KG1 (cell line): ENCODE measurements at places on chromosomes 5 and 9.

GRCh38 chr5:180115326-180116076 lies 43.9 kb upstream of the RNF130 start:
- no peak for DNase-seq

DNA sequence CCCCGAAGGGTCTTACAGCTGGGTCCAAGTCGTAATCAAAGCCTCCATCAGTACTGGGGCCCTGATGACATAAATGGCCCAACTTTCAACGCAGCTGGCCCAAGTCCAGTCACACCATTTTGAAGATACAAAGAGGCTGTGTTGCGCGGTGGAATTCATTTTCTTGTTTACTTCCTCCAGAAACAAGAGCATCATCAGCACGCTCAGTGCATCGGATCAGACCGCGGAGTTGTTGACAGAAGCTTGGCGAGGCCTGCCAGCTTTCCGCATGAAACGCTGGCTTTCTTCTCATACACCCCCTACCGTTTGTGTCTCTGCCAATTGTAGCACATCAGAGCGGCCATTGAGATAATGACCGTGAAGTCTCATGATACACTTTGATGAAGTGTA lies 101.7 kb upstream of the SPATA31D4 start:
- DNase-seq: no peak

DNA sequence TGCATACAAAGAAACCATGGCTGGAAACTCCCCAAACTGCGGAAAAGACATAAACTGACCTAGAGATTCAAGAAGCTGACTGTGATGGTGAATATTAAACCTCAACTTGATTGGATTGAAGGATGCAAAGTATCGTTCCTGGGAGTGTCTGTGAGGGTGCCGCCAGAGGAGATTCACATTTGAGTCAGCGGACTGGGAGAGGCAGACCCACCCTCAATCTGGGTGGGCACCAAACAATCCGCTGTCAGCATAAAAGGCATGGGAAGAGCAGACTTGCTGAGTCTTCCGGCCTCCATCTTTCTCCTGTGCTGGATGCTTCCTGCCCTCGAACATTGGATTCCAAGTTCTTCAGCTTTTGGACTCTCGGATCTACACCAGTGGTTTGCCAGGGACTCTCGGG lies 24.8 kb upstream of the WDR5 start:
- no peak for DNase-seq

DNA sequence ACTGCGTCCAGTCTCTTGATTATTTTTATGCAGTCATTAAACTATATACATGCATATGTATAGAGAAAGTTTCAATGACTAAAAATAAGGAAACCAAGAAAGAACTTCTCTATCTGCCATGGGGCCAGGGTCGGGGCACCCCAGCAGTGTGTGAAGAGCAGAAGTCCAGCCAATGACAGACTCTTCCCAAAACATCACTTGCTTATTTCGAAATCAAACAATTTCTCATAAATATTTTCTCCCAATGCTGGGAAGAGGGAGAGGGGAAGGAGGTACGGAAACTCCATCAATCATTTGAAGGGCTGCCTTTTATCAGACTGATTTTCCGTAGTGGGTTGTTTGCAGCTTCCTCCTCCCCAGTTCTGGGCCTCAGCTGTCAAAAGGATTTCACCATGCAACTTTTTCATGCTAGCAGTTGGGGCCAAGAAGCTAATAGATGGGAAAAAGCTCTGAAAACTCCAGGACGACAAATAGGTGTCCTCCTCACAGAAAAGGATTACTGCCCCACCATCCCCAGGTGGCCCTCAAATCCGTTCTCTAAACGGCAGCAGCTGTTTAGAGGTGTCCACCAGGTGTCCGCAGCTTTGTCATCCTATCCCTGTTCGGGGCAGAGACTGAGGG lies 617 bp upstream of the FPGS start:
- no peak for DNase-seq

DNA sequence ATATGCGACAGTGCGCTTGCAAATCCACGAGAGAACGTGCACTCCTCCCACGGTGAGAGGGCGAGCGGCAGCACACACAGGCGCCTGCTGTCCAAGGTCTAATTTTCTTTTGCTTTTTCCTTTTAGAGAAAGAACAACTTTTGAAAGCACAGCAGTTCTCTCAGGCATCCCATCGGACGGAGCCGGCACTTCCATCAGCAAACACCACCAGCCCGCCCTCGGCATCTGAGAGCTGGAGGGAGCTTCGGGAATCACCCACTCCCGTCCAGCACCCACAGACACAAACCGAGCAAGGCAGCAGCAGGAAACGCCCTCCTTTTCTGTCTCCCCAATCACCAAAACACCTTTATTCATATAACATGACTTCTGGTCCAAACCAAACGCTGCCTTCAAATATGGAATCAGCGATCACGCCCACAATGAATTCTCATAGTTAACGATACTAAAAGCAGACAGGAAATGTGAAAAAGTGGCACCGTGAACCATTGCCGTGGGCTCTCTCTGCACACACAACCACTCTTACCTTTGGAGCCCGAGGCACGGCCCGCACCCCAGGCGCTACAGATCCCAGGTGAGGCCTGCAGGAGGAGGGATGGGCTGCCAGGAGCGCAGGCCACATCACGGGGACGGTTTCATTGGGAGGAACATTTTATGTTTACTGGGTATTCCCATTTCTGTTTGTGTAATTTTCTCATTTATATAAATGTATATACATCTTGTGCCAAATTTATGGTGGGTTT lies 14.2 kb downstream of the LPCAT1 start:
- DNase-seq: no peak

GRCh38 chr5:150764530-150764929 lies 5.7 kb upstream of the DCTN4 start:
- no peak for DNase-seq

- DNase-seq: peak; percentile 62
Observed at GRCh38 chr5:10355071-10355889, 1.8 kb downstream of the MARCHF6 start.

DNA sequence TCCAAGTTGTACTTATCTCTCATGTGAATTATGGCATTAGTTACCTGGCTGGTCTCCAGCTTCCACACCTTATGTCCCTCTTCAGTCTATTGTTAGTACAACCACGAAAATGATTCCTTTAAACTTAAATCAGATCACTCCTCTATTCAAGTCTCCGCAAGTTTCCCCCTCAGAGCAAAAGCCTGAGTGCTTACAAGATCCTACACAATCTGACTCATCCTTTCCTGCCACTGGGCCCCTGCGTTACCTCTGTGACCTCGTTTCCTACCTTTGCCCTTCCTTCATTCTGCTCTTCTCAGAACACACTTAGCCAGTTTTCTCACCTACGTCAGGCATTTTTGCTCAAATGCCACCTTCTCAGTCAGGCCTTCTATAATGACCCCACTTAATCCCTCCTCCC lies 45.1 kb upstream of the GLIS3 start:
- no peak for DNase-seq

- no peak for DNase-seq
Observed at GRCh38 chr5:34687269-34688011, 31.3 kb downstream of the RAI14 start.

GRCh38 chr5:59786334-59786805 lies 107.2 kb downstream of the PDE4D start:
- DNase-seq: no peak

- DNase-seq: no peak
Observed at GRCh38 chr9:133144142-133144903, 19.4 kb downstream of the GBGT1 start.

GRCh38 chr9:109593612-109594011 lies 95.5 kb upstream of the PTPN3 start:
- no peak for DNase-seq

GRCh38 chr9:129885670-129886106 lies 50.4 kb downstream of the USP20 start:
- peak; percentile 82 for DNase-seq

- peak; percentile 68 for DNase-seq
Observed at GRCh38 chr9:21801683-21802417, 586 bp upstream of the MTAP start.

DNA sequence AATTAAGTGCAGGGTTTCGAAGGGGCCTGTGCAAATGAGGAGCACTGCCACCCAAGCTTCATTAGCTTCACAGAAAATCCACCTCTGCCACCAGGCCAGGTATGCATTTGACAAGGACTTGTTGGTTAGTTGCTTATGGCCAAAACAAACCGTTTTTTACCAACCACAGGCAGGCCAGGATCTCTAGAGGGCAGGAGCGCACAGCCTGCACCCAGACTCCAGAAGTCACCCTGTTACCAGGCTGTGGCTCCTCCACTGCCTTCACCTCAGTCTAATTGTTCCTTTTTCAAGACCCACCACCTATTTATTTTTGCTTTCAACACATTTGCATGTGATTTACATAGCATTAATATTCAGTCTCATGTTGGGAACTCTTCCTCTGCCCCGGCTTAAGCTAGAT lies 78.3 kb upstream of the HSPA9 start:
- no peak for DNase-seq

- DNase-seq: no peak
Observed at GRCh38 chr5:140573683-140574082, 9.1 kb downstream of the SLC35A4 start.

- no peak for DNase-seq
Observed at GRCh38 chr5:148443998-148444397, 60.2 kb downstream of the FBXO38 start.

GRCh38 chr5:161096581-161096980 lies 244.6 kb upstream of the ATP10B start:
- DNase-seq: no peak

- no peak for DNase-seq
Observed at GRCh38 chr9:107700847-107701246, 211.3 kb upstream of the KLF4 start.

GRCh38 chr5:96605144-96605837 lies 56.9 kb upstream of the CAST start:
- DNase-seq: no peak

DNA sequence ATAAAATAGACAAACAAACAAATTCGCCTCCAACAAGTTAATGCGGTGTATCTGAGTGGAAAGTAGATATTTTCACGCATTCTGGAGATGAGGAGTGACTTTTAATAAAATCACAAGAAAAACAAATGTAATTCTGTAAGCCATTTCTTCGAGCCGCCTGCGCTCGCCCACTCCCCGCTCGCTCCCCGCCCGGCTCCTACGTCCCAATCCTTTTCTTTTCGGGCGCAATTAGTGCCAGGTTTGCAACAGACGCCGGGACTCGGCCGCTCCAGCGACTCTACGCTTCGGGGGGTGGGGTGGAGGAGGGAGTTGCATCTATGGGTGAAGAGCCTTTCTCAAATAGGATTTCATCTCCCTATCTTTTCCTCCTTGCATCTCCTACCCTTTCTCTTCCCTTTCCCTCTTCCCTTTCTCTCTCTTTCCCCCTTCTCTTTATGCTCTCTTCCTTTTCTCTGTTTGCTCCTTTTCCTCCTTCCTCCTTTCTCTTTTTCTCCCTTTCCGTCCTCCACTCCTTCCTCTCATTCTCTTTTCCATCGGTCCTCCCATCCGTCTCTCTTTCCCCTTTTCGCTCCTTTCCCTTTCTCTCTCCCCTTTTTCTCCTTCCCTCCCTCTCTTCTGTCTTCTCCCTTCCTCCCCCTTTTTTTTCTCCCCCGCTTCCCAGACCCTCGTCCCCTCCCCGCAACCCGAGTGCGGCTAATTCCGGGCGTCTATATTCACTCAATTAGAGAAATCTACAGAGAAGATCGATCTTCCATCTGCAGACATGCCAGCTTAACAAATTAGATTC lies 6.1 kb upstream of the OTP start:
- no peak for DNase-seq
